A549 treated with dexamethasone at 1 μM for 4 hours (cell line): ENCODE measurements at places on chromosomes 2 and 18. TPM values are rescaled to one million over a fixed set of nuclear protein-coding genes. Genes with fewer than 3 reads are reported as not detected.

The GAD1 gene
- total RNA-seq, result 0.13 to 0.47 TPM (median 0.32 TPM) in 5 replicates

The CAVIN2 gene
- 52.2 to 76.9 TPM (median 69.5 TPM) in 5 replicates for total RNA-seq

The ZC3H8 gene
- total RNA-seq, result 12.0 to 16.5 TPM (median 14.8 TPM) in 5 replicates

The FKBP1B gene
- total RNA-seq, result 11.6 to 11.9 TPM (median 11.8 TPM) in 5 replicates

The IL36G gene
- total RNA-seq, result not detected in 5 replicates

The IKZF2 gene
- 0.17 to 0.55 TPM (median 0.38 TPM) in 5 replicates for total RNA-seq

The FAM228A gene
- not detected in 5 replicates for total RNA-seq

The LYG2 gene
- not detected in 5 replicates for total RNA-seq

The DCDC2C gene
- total RNA-seq, result 0.26 to 0.67 TPM (median 0.28 TPM) in 5 replicates

The DAW1 gene
- 2.3 to 3.0 TPM (median 2.4 TPM) in 5 replicates for total RNA-seq

The IL1RN gene
- 0.30 to 0.54 TPM (median 0.37 TPM) in 5 replicates for total RNA-seq

The CCDC68 gene
- total RNA-seq, result 4.1 to 5.8 TPM (median 4.4 TPM) in 5 replicates

The GPR17 gene
- total RNA-seq, result 0.06 to 0.08 TPM (median 0.07 TPM) in 3 of 5 replicates, not detected in the others

The GBX2 gene
- total RNA-seq, result 1.8 to 3.3 TPM (median 2.9 TPM) in 5 replicates

The TGFA gene
- total RNA-seq, result 4.4 to 8.2 TPM (median 4.9 TPM) in 5 replicates

The TRIM54 gene
- total RNA-seq, result 0.67 to 1.2 TPM (median 0.81 TPM) in 5 replicates

The SMCHD1 gene
- 15.2 to 17.9 TPM (median 16.3 TPM) in 5 replicates for total RNA-seq

The CD302 gene
- 2.1 to 3.2 TPM (median 2.6 TPM) in 5 replicates for total RNA-seq

The EVA1A gene
- 7.0 to 10.9 TPM (median 8.7 TPM) in 5 replicates for total RNA-seq

The PDE11A gene
- total RNA-seq, result 0.21 to 0.52 TPM (median 0.42 TPM) in 5 replicates

The ZAP70 gene
- 0.09 to 0.19 TPM in 2 of 5 replicates, not detected in the others for total RNA-seq

The GNAL gene
- total RNA-seq, result 5.7 to 8.6 TPM (median 7.4 TPM) in 5 replicates

The LRATD1 gene
- total RNA-seq, result 0.06 to 0.11 TPM (median 0.09 TPM) in 5 replicates

The KCNJ13 gene
- total RNA-seq, result not detected in 5 replicates

The SRBD1 gene
- total RNA-seq, result 8.7 to 10.3 TPM (median 9.5 TPM) in 5 replicates

The CRYGD gene
- not detected in 5 replicates for total RNA-seq

The ADGRF3 gene
- 0.08 to 0.17 TPM (median 0.11 TPM) in 5 replicates for total RNA-seq

The ANTXR1 gene
- 115 to 164 TPM (median 154 TPM) in 5 replicates for total RNA-seq

The ATP6V1B1 gene
- 1.2 to 2.4 TPM (median 1.8 TPM) in 5 replicates for total RNA-seq

The ANO7 gene
- 1.7 to 2.1 TPM (median 1.9 TPM) in 5 replicates for total RNA-seq

The CNTNAP5 gene
- total RNA-seq, result not detected in 5 replicates

The ZFAND2B gene
- total RNA-seq, result 12.3 to 20.7 TPM (median 19.3 TPM) in 5 replicates

The ALPG gene
- total RNA-seq, result 0.37 to 0.74 TPM (median 0.49 TPM) in 5 replicates

The IL36B gene
- 0.09 to 0.28 TPM (median 0.13 TPM) in 3 of 5 replicates, not detected in the others for total RNA-seq

The RRM2 gene
- total RNA-seq, result 178 to 256 TPM (median 244 TPM) in 5 replicates

The ZNF521 gene
- total RNA-seq, result not detected in 5 replicates

The FKBP7 gene
- 9.9 to 14.7 TPM (median 10.5 TPM) in 5 replicates for total RNA-seq
